Substantia nigra (tissue), 51 donors: ENCODE measurements at places on chromosomes 3 and 15.

DNA sequence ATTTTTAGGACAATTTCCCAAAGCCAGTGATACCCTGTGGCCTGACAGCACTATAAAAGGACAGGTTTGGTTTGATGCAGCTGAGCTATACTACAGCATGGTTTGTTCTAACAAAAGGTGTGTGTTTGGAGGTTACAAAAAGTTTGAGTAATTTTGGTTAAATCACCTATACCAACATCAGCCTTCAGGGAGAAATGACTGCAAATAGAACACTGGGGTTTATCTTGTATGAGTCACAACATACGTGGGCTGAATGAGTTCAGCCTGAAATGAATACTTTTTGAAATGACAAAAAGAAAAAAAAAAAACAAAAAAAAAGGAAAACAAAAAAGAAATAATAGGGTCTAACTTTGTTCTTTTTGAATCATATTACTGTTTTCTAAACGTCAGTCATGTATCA is 345.7 kb downstream of the CNTN3 start:
- no peak for DNase-seq

- DNase-seq: no peak
Observed at GRCh38 chr15:58407778-58408177, 24.0 kb upstream of the LIPC start.

GRCh38 chr3:194284351-194284750 is 66.8 kb downstream of the CPN2 start:
- no peak for DNase-seq

- no peak for DNase-seq
Observed at GRCh38 chr3:45693941-45694521, 4.8 kb downstream of the SACM1L start.

- DNase-seq: no peak
Observed at GRCh38 chr15:69217381-69217780, 56.9 kb downstream of the GLCE start.

GRCh38 chr3:113249111-113249510 is 37.8 kb downstream of the BOC start:
- DNase-seq: peak; percentile 23

DNA sequence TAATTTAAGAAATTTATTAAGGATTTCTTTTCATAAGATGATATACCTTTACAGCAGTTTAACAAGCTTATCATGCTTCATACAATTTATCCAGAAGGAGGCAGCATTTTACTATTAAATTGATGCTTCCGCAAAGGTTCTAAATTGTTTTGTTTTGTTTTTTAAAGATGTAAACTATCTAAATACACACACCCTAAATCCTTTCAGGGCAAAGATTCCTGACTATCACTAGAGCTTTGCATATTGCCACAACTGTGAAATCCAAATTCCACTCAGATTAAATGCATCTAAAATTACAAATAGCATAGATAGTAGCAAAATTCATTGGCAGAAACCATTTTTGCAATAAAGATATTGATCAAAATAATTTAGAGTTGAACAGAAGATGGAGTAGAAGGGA is 44.5 kb upstream of the CCNL1 start:
- DNase-seq: no peak

DNA sequence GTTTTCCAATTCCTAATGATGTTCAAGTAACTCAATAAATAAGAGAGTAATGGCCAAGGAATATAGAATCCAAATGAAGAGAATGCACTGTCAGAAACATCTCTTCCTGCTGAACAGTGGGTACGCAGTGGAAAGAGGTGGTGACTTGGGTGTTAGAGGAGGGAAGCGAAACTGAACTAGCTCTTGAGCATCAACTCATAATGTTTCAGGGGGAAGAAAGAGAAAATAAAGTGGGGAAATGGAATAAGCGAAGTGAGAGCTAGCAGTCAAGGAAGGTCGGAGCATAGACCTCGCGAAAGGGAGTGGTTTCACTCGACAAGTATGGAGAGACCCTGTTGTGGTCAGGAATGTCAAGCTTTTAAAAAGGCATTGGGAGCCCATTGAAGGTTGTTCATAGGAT is 309.5 kb downstream of the GAP43 start:
- no peak for DNase-seq

DNA sequence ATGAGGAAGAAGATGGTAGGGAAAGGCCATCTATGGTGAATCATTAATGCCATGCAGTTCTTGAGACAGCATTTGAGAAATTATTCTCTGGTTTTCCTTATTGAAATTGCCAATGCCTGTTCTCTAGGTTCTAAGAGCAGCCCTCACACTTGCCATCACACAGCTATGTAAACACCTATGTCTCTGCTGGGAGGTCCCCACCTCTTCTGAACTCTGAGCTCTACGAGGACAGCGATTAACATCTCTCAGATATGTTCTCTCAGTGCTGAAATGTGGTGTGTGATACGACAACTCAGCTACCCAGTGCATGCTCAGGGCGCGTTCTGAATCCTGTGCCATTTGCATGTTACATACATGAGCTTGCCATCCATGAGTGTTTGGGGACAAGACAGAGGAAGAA is 131.3 kb upstream of the CTDSPL start:
- DNase-seq: no peak

DNA sequence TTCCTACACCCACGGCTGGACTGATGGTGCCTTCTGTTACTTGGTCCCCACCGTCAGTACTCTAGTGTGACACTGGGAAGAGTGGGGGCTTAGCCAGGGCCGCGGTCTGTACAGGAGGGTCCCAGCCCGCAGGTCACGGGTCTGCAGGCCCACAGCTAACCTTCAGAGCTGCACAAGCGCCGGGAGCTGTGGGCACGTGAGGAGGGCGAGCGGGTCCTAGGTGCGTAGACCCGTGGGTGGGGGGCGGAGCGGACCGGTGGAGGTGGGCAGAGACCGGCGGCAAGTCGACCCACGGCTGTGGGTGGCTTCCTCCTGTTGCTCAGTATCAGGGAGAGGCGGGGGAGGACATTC is 1.2 kb downstream of the TNFAIP8L3 start:
- no peak for DNase-seq

DNA sequence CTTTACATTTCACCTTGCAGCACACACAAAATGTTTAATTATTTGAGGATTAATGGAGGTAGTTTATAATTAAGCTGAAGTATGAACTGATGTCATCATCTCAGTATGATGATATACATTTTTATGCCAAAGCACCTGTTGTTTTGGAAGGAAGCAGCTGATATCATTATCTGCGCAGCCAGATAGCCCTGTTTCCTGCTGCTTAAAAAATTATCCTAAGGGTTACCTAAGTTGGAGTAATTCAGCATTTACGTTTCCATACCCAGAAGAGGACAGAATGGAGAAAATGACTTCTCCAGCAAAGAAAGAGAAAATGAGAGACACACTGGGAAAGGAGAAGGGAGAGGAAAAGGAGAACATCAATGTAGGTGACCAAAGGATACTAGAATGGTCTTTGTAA is 370.3 kb upstream of the PLSCR5 start:
- DNase-seq: no peak

GRCh38 chr3:64488939-64489338 is 198.9 kb downstream of the ADAMTS9 start:
- no peak for DNase-seq

DNA sequence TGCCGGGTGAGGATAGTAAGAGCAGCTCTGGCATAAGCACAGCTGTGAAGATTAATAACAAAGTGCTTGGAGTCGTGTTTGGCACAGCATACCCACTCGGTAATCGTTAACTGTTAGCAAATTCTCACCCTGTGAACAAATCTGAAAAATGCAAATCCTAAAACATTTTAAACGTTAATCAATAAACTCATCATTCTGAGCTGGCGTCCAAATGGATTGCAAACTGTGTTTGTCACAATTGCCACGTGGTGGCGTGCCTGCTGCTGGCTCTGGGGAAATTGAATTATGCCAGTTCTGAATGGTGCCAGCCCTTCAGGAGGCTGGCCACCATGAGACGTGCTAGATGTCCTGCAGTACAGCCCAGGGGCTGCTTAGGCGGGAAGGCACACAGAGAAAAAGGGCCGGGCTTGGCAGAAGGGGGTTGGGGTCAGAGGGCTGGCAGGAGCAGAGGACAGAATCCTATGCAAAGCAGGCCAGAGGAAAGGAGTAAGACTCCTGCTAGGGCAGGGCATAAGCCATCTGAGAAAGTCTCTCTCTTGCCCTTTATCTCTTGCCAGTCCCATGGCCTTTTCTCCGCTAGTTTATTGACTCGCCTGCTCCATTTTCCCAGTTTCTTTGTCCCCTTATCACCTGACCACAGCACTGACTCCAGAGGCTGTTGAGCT is 22.1 kb upstream of the POLG start:
- DNase-seq: peak; percentile 44

DNA sequence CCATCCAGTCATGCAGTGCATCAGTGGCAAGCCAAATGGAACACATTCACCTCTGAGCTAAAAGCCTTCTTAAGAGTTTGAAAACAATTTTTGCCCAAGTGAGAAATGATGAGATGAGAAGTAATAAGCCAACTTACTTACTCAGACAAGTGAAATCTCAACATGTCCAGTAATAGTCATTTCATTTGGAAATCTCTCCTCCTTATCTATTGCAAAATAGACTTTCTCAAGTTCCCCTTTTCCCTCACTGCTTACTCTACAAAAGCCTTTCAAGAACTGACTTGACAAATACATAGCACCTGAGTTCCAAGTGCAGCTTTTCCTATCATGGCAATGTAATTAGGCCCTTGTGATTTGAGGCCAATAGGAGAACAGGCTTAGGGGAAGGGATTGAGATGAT is 282.3 kb downstream of the SLC9A9 start:
- no peak for DNase-seq
